Stimulated activated CD4-positive, alpha-beta T cell treated with anti-CD3 and anti-CD28 coated beads, Interleukin-1b, Interleukin-23, amount 100 ng/mL, for 1 hour (primary cell): ENCODE measurements at places on chromosomes 7 and 10.
A peak's percentile ranks its signal among the peaks of the same experiment; 100 is the strongest.

DNA sequence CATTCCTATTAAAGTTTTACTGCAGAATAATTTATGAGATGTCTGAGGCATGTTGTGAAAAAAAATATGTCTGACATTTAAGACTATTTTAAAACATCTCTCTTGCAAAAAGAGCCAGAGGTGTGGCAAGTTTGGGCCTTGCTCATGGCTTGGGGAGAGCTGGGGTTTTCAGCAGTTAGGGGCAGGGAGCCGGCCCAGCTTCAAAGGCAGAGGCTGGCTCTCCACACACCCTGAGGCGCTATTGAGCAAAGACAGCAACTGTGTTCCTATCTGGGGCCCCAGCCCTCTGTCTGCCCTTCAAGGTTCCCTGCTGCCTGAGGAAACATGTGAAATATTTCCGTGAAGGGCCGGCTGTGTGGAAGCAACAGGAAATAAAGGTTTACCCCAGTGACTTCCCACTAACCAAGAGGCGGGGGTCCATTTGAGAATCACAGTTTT is 94.0 kb downstream of the SORBS1 start:
- DNase-seq, result no peak

GRCh38 chr10:116146372-116147140 is 126.5 kb downstream of the GFRA1 start:
- no peak for DNase-seq

DNA sequence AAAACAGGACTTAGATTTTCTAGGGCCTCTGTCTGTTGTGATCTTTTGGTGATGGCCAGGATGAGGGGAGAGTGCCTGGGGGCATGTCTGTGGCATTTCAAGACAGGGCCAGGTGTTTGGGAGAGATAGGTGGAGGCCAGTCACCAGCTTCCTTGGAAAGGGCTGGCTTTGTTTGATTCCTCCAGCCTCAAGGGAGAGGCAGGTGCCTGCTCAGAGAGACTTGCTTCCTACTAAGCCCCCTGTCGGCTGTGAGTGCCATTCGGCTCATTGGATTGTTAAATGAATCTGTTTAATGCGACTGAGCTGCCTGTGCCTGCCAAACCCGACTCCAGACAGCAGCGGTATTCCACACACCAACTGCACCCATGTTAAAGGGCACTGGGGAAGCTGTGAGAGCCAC is 304.1 kb upstream of the COBL start:
- no peak for DNase-seq

DNA sequence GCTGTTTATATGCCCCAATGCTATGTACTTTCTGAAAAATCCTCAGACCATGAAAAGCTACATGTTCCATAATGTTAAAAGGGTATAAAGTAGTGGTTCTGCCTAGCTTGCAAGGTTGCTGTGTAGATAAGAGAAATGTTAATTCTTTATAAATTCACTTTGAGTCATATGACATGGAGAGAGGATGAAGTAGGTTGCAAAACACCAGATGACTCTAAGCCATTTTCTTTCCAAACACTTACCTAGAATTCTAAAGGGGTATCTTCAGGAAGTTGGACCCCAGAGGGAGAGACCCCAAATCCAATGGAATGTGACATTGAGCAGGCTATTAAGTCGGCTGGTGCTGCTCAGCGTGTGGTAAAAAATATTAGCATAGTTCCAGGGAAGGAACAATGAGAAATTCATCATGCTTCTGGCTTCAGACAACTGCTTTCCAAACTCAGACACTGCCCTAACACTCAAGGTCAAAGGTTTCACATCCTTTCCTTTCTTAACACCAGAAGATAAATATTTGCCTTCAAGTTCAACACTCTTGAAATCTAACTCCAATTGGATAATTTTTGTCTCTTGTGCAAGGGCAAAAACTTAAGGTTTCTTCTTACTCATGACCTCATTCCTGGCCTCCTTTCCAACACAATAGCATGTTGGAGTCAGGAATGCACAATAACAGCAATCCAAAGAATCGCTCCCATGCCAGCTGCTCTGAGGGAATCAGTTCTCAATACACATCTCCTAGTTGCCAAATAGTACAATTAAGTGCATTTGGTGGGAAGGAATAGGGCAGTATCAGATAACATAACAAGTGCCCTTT is 100.7 kb upstream of the AFAP1L2 start:
- no peak for DNase-seq

DNA sequence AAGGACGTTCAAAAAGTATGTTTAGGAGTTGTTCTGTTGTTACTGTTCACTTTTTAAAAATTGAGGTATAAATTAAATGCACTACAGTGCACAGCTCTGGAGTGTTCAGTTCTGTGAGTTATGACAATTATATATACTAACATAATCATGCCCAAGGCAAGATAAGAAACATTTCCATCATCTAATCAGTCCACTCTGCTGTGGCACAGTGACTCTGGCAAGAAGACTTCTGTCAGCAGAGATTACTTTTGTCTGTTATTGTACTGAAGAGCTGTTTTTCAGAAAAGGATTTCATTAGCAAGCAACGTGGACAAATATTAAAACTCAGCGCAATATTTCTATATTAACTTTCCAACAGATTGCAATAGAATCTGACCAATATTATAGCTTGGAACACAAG is 32.0 kb downstream of the ICA1 start:
- no peak for DNase-seq

DNA sequence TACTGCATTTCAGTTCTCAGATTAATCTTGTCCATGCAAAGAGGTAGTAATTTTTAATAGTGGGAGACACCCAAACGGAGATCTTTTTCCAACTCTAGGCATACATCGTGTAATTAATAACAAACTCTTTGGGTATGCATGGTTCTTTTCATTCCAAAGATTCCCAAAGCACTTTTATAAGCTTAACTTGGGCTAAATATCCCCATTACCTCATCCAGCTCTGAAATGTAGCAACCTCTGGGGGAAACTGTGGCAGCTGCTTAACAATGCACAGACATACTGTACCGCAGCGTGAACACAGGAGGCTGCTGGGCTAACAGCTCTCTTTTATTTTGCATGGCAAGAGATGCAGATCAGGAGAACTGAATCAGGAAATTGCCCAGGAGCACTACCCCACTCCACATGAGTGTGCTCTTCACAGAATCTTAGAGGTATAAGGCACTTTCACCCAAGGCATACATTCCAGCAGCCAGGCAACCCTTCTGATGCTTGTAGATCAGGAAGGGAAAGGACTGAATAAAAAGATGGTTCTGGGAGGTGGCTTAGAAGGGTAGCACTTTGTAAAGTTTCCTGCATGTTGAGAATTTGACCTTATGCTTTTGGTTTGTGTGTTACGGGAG is 114.4 kb upstream of the GLI3 start:
- no peak for DNase-seq

- DNase-seq, result no peak
These were observed 21.3 kb upstream of the EFCAB10 start for GRCh38 chr7:105602325-105603305.

DNA sequence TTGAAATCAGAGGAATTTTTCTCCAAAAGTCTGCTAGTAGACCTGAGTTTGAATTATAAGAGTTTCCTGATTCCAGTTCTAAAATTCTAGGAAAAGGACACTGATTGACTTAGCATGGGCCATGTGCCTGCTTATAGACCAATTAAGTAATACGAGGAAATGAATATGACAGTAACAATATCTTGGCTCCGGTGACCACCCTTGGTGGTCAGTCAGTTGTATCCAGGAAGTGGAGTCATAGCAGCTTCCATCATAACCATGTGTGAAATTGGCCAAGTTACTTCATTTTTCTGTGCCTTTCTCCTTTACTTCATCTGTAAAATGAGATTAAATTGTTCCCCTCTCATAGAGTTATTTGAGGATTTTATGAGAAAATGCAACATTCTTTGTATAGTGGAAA is 66.9 kb downstream of the MTPAP start:
- no peak for DNase-seq

- no peak for DNase-seq
These were observed 137.7 kb downstream of the NEUROD6 start for GRCh38 chr7:31202801-31203200.

DNA sequence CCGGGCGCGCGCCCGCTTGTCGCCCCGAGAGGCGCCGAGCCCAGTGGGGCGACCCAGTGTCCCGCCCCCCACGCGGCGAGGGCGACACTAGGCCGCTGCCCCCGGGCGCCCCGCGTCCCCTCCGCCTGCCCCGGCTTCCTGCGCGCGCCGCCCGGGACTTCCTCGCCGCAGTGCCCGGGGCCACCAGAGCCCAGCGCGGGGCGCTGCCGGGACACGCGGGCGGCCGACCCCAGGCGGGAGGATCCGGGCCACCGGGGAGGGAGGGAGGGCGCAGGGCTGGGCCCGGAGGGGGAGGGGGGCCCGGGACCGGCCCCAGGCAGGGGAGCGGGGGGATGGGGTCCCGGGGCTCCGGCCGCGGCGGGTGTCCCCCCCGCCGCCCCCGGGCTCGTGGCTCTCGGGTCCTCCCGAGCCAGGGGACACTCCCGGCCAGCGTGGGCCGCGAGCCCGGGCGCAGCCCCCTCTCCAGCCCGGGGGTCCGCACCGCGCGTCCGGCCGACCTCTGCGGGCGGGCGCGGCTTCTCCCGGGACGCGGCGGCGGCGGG is 435 bp upstream of the PWWP2B start:
- DNase-seq, result peak; percentile 32

- no peak for DNase-seq
These were observed 139.3 kb upstream of the COBL start for GRCh38 chr7:51455948-51456347.

DNA sequence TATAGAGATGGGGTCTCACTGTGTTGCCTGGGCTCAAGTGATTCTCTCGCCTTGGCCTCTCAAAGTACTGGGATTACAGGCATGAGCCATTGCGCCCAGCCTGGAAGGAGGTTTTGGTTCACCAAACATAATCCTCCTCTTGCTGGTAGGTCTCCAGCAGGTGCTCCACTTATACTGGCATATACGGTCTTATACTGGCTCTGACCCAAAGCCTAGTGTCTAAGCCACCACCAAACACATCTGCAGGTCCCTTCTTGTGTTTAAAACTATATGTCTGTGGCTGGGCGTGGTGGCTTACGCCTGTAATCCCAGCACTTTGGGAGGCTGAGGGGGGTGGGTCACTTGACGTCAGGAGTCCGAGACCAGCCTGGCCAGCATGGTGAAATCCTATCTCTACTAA is 5.4 kb downstream of the MBLAC1 start:
- no peak for DNase-seq

GRCh38 chr7:21671859-21672258 is 129.0 kb downstream of the DNAH11 start:
- no peak for DNase-seq

GRCh38 chr10:58704671-58705141 is 192.0 kb downstream of the BICC1 start:
- no peak for DNase-seq

GRCh38 chr7:16392990-16393523 is 28.3 kb downstream of the CRPPA start:
- DNase-seq, result no peak

GRCh38 chr7:113698556-113699220 is 220.1 kb downstream of the PPP1R3A start:
- no peak for DNase-seq

- no peak for DNase-seq
These were observed 2.3 kb downstream of the FBXO24 start for GRCh38 chr7:100588438-100588837.

DNA sequence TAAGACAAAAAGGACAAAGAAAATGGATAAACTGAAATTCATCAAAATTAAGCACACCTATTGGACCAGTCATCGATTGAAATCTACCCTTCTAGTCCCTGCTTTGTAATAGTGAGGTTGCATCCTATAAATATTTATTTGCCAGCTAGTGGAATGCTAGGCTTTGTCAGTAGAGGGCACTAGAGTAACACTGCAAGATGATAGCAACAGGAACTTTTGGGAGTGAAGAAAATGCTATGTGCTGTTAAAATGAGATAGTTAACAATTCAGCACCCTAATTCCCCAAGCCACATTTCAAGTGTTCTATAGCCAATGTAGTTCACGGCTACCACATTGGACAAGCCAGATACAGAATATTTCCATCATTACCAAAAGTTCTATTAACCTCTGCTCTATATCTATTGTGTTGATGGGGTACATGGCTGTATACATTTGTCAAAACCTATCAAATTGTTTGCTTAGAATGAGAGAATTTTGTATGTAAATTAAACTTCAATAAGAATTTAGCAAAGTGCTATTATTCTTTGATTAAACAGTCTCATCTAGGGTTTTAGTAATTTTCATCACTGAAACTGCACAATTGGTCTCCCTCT is 69.8 kb downstream of the LSMEM1 start:
- DNase-seq, result no peak

DNA sequence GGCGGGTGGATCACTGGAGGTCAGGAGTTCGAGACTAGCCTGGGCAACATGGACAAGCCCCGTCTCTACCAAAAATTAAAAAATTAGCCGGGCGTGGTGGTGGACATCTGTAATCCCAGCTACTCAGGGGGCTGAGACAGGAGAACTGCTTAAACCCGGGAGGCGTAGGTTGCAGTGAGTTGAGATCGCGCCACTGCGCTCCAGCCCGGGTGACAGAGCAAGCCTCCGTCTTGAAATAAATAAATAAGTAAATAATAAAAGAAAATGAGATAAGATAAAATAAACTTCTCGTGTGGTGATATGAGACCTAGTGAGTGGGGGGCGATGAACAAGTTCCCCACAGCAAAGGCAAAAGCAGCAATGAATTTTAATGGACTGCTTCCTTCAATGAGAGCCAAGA is 33.6 kb upstream of the LMTK2 start:
- DNase-seq, result no peak

- DNase-seq, result no peak
These were observed 106.2 kb downstream of the TFEC start for GRCh38 chr7:115924411-115924810.

DNA sequence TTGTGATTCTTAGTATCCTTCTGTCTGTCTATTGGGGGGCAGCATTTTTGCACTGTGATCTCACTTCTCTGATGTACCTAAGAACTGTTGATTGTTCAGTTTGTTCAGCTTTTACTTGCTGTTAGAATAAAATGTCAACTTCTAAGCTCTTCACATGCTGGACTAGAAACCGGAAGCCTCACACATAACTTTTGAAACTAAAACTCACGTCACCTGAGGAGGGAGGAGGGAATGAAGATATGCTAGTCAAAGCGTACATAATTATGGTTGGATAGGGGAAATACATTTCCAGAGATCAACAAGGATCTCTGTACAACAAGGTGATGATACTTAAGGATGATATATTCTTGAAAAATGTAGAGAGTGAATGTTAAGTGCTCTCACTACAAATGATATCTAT is 609.7 kb downstream of the INHBA start:
- DNase-seq, result no peak

- DNase-seq, result no peak
These were observed 739 bp upstream of the CCDC186 start for GRCh38 chr10:114174695-114175188.
